ENCODE measurements at places on chromosomes 3 and 15.
A peak's percentile ranks its signal among the peaks of the same experiment; 100 is the strongest.

GRCh38 chr3:12278566-12278965 is 10.3 kb upstream of the PPARG start:
- no peaks in the 10 kb centered on the region for H3K36me3 ChIP-seq
- H3K27ac ChIP-seq, result no peak overlapping the region
- no peak overlapping the region for H3K4me3 ChIP-seq

DNA sequence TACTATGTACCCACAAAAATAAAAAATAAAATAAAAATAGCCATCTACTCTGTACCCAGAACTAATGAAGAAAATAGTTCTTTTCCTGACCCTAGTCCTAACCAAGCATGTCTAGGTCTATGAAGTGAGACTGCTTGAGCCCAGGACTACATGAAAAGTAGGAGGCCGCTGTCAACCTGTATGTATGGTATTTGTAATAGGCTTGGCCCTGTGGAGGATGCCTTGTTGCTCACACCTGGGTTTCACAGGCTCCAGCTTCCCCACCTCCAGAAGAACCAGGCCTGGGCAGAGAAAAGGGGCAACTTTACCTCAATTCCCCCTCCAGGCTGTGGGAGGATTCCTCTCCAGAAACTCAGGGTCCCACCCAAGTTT is 6.8 kb upstream of the PKM start:
- peak overlapping the region; percentile 86 for H3K27ac ChIP-seq
- peak overlapping the region; percentile 8 for H3K4me3 ChIP-seq
- DNase-seq, result no peak
- H3K27me3 ChIP-seq, result no peaks in the 10 kb centered on the region
- H3K36me3 ChIP-seq, result peaks cover 24% of the 10 kb centered on the region

GRCh38 chr3:107142786-107143575 is 234.3 kb upstream of the CCDC54 start:
- no peak overlapping the region for H3K4me3 ChIP-seq
- H3K4me1 ChIP-seq, result no peaks in the 10 kb centered on the region
- no peak overlapping the region for H3K27ac ChIP-seq
- no peak for DNase-seq
- H3K36me3 ChIP-seq, result no peaks in the 10 kb centered on the region

- H3K27ac ChIP-seq, result no peak overlapping the region
- DNase-seq, result peak; percentile 11
- H3K27me3 ChIP-seq, result no peaks in the 10 kb centered on the region
- peaks cover 5% of the 10 kb centered on the region for H3K36me3 ChIP-seq
- H3K4me3 ChIP-seq, result no peak overlapping the region
Measured at GRCh38 chr15:92082006-92082843, 228.7 kb downstream of the SLCO3A1 start.
